ENCODE measurements at places on chromosomes 2 and 18. TPM values are rescaled to one million over a fixed set of nuclear protein-coding genes. Genes with fewer than 3 reads are reported as not detected.

The BMP10 gene
- total RNA-seq: not detected

DNA sequence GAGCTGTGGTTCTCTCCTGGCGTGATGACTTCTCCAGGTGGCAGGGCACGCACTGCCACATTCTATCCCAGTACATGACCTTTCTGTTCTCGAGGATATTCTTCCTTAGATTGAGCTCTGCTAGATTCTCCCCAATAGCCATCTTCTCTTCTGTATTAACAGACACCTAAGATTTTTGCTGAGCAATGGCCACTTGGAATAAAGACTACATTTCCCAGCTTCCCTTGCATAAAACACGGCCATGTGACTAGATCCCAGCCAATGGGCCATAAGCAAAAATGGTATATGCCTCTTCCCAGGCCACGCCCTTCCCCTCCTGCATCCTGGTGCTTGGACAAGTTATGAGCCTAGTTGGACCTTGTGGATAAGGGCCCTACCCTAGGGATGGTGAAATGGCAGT is 82.1 kb downstream of the EIF2AK3 start:
- no peak overlapping the region for H3K27ac ChIP-seq
- no peaks in the 10 kb centered on the region for H3K36me3 ChIP-seq
- H3K4me1 ChIP-seq: peaks cover 8% of the 10 kb centered on the region
- DNase-seq: no peak
- peaks cover 12% of the 10 kb centered on the region for H3K27me3 ChIP-seq

The ALPI gene
- not detected for total RNA-seq

The AMER3 gene
- total RNA-seq: not detected

DNA sequence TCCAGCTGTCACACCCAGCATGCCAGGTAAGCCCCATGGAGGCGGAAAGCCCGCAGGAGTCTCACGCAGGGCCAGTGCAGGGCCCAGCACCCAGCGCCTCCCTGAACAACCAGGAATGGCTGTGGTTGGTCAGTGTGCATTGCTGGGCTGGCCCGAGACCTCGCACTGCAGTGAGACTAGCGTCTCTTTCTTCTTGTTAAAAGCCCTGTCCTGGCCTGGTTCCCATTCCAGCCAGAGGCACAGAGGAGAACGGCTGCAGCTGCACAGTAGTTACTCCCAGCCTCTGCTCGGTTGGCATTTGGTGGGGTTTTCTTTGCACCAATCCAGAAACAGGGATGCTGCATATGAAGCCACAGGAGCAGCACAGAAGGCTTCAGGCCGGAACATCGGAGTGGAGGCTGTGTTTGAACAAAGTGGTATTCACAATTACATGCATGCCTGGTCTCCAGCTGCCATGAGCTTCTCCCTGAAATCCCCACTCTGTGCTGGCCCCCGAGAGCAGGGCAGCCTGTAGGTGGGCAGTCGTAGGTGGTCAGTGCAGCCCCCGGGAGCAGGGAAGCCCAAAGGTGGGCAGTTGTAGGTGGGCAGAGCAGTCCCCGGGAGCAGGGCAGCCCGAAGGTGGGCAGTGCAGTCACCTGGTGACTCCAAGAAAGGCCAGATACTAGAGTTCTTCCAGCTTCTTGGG is 163.7 kb upstream of the PXDN start:
- peaks cover 13% of the 10 kb centered on the region for H3K4me1 ChIP-seq
- H3K27ac ChIP-seq: no peak overlapping the region
- no peaks in the 10 kb centered on the region for H3K36me3 ChIP-seq
- no peak for DNase-seq
- H3K4me3 ChIP-seq: no peak overlapping the region

DNA sequence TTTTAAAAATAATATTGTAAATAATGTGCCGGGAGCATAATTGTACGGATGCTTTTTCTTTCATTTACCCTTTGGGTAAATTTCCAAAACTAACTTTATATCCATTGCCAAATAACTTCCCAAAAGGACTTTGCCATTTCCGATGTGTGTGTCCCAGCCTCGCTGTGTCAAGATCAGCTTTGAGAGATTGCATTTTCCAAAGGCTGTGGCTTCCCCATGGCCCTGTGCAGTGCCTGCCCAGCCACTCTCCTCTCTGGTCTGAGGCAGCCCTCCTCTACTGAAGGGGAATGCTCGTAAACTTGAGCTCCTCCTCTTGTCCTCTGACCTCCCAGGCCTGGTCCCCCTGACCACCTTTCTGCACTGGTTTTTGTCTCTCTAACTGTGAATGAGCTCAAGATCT is 78.5 kb downstream of the MRPS9 start:
- no peaks in the 10 kb centered on the region for H3K4me1 ChIP-seq
- H3K27ac ChIP-seq: no peak overlapping the region
- peaks cover 3% of the 10 kb centered on the region for H3K27me3 ChIP-seq
- no peak overlapping the region for H3K4me3 ChIP-seq
- H3K36me3 ChIP-seq: no peaks in the 10 kb centered on the region

The SYT4 gene
- total RNA-seq: 1.0 TPM

DNA sequence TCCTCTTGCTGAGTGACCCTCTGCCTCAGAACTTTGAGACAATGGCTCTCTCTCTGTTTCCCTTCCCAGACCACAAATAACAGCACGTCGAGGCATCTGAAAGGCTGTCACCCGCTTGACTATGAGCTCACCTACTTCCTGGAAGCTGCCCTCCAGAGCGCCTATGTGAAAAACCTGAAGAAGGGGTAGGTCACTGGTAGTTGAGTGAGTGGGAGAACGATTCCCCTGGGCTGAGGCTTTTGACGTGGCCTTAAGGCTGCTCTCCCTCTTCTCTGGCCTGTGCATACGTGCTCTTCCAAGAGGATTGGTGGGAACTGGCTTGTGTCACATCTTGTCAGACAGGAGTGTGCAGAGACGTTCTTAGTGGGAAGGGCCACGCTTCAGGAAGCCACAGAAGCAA is 63.1 kb upstream of the MCFD2 start:
- no peak overlapping the region for H3K27ac ChIP-seq
- no peak overlapping the region for H3K4me3 ChIP-seq
- no peaks in the 10 kb centered on the region for H3K27me3 ChIP-seq
- H3K4me1 ChIP-seq: no peaks in the 10 kb centered on the region

The CFAP53 gene
- 0.65 TPM for total RNA-seq

The ARHGAP28 gene
- total RNA-seq: 161 TPM

DNA sequence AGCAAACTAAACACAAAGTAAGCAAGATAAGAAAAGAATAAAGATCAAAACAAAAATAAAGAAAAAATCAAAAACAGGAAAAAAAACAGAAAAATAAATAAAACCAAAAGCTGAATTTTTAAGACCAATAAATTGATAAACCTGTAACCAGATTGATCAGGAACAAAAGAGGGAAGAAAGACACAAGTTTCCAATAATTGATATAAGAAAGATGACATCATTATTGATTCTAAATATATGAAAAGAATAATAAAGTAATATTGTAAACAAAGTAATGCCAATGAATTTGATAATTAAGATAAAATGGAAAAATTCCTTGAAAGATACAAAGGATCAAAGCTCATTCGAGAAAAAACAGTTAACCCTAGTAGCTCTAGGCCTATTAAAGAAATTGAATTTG is 394.6 kb upstream of the LRATD1 start:
- H3K4me3 ChIP-seq: no peak overlapping the region
- DNase-seq: no peak
- H3K36me3 ChIP-seq: no peaks in the 10 kb centered on the region
- no peaks in the 10 kb centered on the region for H3K4me1 ChIP-seq
- peaks cover 28% of the 10 kb centered on the region for H3K27me3 ChIP-seq

DNA sequence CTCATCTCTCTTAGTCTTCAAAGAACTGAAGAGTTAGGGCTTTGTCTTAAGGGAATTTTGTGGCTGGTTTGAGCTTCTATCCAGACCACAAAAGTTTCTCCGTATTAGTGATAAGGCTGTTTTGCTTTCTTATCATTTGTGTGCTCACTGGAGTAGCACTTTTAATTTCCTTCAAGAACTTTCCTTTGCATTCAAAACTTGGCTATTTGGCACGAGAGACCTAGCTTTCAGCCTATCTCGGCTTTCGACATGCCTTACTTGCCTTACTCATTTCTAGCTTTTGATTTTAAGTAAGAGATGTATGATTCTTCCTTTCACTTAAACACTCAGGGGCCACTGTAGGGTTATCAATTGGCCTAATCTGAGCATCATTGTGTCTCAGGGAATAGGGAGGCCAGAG is 29.9 kb downstream of the HDHD2 start:
- no peak for DNase-seq
- no peak overlapping the region for H3K4me3 ChIP-seq
- H3K36me3 ChIP-seq: peaks cover 48% of the 10 kb centered on the region

The TMEM182 gene
- 7.1 TPM for total RNA-seq

GRCh38 chr2:177983183-177983788 is 89.3 kb downstream of the PDE11A start:
- no peak for DNase-seq
- no peaks in the 10 kb centered on the region for H3K4me1 ChIP-seq
- no peaks in the 10 kb centered on the region for H3K36me3 ChIP-seq
- H3K4me3 ChIP-seq: no peak overlapping the region

DNA sequence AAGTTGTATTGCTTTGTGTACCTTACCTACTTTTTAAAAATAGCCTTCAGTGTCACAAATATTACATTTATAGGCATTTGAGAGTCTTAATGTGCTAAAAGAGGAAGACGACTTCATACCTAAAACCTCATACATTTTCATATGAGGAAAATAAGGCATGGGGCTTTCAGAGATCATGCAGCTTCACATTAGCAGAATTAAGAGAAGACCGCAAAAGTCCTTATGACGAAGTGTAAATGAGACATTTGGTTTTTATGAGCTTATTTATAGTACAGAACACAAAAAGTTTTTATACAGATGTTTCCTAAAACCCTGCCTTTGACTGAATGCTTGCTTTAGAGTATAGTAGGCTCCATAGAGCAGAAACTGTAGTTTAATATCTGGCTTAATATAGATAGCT is 10.1 kb upstream of the CCDC138 start:
- H3K4me3 ChIP-seq: no peak overlapping the region
- H3K4me1 ChIP-seq: no peaks in the 10 kb centered on the region
- no peaks in the 10 kb centered on the region for H3K27me3 ChIP-seq
- DNase-seq: no peak

DNA sequence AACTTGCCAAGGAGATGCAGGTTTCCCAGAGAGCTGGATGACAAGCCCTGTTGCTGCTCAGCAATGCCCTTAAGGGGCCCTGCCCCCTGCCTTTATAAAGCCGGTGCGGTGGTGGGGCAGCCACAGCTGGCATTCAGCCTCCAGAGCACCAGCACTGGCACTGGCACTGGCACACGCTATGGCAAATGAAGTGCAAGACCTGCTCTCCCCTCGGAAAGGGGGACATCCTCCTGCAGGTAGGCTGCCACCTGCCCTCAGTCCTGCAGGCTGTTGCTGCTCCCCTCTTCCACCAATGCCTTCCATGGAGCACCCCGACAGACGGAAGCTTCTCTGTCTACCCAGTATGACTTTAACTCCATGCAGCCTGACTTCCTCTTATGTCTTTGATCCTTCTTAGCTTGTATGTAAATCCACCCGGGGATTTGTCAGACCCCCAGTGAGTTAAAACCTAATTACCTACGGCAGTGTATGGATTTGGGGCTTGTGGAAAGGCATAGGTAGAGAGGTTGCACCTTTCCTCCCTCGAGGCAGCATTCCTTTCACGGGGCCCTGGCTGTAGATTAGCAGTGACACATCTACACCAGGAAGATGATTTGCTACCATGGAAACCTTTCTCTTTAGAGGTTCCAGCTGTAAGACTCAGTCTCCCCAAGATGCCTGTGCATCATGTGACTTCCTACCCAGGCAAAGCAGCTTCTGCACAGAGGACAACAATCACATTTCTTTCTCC is at the start of gene DAPL1:
TSS of gene DAPL1 (plus strand) at position 123 of the 730 bp plus-strand sequence. CDS start at position 179, 56 bp downstream.
- no peaks in the 10 kb centered on the region for H3K36me3 ChIP-seq
- H3K4me1 ChIP-seq: peaks cover 14% of the 10 kb centered on the region
- no peak within 1 kb of the TSS for H3K27ac ChIP-seq
- H3K27me3 ChIP-seq: peaks cover 17% of the 10 kb centered on the region
- DNase-seq: no peak
- no peak within 1 kb of the TSS for H3K4me3 ChIP-seq

DNA sequence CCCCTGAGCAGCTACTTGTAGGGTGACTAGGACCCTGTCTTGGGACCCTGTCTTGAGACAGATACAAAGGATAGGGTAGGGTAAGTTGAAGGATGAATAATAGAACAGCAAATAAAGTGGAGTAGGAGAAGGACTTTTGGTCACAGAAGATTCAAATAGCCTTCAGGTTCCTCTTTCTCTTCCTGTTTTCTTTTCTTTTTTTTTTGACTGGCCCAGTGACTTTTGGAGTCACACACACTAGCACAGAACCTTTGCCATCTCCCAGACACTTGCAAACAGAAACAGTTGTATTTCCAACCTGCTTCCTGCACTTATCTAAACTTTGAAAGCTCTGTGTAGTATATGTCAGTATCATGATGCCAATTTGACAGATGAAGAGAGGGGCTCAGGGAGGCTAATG is 108.2 kb downstream of the TDRD15 start:
- no peaks in the 10 kb centered on the region for H3K36me3 ChIP-seq
- peaks cover 12% of the 10 kb centered on the region for H3K27me3 ChIP-seq
- no peak overlapping the region for H3K27ac ChIP-seq
- no peak for DNase-seq
- H3K4me3 ChIP-seq: no peak overlapping the region
- no peaks in the 10 kb centered on the region for H3K4me1 ChIP-seq

The SERPINB12 gene
- total RNA-seq: not detected

The CCDC85A gene
- total RNA-seq: 1.9 TPM

DNA sequence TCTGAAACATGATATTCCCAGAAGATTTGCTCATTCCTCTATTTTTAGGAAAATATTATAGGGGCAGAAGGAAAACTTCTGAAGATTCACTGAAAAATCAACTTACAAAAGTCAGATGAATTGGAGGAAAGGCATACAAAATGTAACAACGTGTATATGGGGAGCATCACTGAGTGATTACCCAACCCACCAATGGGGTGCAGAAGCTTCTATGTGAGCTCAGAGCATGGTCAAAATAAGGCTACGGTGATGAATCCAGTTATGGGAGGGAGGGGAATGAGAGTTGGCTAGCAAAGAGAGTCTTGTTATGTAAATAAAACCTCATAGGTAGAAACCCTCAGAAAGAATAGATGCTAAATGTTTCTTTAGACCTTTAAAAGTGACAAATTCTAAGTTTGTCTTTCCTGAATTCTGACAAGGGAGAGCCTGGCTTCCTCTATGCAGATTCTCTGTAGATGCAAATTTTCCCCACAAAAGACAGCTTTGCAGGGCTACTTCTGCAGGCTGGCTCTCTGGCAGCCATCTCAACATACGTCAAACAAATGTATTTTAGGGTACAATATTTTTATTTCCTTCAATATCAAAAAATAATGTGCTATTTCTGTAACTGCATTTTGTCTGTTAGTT is 171.4 kb upstream of the NDUFV2 start:
- DNase-seq: no peak
- H3K4me1 ChIP-seq: peaks cover 20% of the 10 kb centered on the region
- H3K4me3 ChIP-seq: no peak overlapping the region
- H3K27me3 ChIP-seq: no peaks in the 10 kb centered on the region

DNA sequence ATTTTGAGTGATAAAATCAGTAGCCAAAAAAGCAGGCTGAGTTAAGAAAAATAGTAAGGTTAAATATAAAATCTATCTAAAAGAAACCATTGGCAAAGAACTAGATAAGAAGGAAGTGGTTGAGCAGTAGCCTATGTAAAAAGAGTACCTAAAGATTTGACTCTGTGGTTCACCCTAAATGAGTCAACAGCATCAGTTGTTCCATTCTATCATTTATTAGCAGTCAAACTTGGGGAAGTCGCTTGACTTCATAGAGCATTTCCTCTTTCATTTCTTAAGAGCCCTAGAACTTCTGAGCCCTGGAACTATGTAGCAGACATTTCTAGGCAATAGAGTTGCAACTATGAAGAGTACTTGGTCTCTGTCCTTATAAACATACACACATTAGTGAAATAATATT is 381.7 kb downstream of the NUP35 start:
- no peak overlapping the region for H3K4me3 ChIP-seq
- no peaks in the 10 kb centered on the region for H3K4me1 ChIP-seq
- H3K27me3 ChIP-seq: no peaks in the 10 kb centered on the region
- no peak for DNase-seq

- peaks cover 5% of the 10 kb centered on the region for H3K36me3 ChIP-seq
- H3K27ac ChIP-seq: no peak overlapping the region
- H3K27me3 ChIP-seq: no peaks in the 10 kb centered on the region
- H3K4me1 ChIP-seq: peaks cover 2% of the 10 kb centered on the region
Observed at GRCh38 chr2:226875438-226876225, 39.8 kb downstream of the RHBDD1 start.
